ENCODE measurements at places on chromosomes 5 and 9.

DNA sequence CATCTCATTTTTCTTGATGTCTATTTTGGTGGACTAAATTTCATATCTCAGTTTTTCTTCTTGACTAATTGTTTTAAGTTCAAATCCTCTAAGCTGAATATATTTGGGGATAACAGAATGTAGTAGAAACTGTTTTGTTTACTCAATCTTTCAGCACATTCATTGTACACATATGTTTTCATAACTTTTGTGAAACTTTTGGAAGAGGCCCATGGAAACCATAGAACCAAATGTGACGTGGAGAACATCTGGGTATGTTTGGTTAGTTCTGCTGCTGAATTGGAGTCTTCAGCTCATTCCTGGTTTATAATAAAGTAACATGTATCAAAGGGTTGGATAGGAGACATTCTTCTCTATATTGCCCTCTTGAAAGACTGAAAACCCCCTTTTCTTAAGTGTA is 88.4 kb downstream of the CCDC171 start:
- DNase-seq = no peak

GRCh38 chr9:88722753-88723152 is 187.8 kb downstream of the NXNL2 start:
- DNase-seq = no peak

- no peak for DNase-seq
These were observed 1079.4 kb upstream of the COX7C start for GRCh38 chr5:85538362-85538761.

- no peak for DNase-seq
These were observed 29.3 kb upstream of the SELENOP start for GRCh38 chr5:42840842-42841567.

DNA sequence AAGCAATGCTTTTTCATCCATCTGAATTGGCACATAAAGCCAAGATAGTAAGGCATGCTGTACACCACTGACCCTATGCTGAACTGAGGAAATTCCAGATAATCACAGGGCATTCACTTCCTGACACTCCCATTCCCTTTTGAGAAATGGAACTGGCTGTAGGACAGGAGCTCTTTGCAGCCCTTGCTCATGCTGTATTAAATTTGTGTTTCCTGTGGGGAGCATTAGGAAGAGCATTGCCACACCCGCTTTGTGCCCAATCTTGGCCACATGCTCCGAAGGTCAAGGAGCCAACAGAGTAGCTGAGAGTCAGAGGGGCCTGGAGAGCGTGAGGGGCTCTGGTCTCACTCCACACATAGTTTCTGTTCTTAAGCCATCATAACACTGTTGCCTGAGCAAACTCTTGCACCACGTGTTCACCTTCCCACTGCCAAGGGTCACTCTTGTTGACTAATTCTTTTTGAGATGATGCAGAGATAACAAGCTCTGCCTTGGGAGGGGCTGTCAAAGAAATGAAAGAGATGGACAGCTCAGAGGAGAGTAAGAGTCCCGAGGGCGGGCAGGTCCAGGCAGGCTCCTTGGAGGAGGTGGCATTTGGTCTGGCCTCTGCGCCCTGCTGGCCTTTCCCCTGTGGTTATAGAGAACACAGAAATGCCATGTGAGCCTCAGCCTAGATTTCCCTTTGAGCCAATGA is 31.7 kb upstream of the ARAP3 start:
- no peak for DNase-seq

- DNase-seq = no peak
These were observed 1.4 kb upstream of the JAK2 start for GRCh38 chr9:4983601-4984165.

DNA sequence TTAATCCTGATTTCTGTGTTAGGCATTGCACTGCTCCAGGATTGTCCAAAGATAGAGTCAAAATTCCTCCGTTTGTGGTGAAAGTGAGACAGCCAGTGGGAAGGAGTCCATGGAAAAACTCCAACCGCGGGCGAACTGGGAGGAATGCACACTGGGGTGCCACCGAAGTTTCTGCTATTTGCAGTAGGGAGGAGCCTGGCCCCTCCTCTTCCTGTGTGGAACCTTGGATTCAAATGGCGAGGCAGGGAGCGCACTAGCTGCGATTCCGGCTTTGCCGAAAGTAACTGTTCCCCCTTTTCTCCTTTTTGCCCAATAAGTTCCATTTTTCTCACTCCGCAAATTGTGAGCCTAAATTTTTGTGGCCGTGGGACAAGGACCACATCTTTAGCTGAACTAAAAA is 9.3 kb downstream of the BAAT start:
- no peak for DNase-seq

DNA sequence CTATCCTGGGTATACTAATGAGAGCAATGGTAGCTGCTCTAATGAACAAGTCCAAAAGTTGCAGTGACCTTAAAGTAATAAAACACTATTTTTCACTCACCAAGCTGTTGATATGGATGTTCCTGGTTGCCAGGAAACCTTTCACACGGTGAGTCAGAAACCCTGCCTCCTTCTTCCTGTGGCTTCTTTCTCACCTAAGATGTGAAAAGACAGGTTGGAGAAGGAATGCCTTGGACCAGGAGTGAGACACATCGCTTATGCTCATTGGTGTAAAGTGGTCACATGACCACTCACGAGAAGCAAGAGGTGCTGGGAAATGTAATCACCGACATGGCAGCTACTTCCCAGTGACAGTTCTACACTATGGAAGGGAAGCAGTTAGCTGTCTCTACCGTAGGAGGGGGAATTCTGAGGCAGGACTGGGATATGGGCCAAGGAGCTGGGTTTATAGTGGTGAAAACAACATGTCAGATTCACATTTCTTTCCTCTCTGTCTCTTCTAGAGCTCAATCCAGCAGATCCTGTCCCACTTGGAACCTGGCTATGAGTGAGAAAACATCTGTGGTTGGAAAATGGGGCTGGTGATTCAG is 320.4 kb upstream of the KLF4 start:
- DNase-seq = no peak

DNA sequence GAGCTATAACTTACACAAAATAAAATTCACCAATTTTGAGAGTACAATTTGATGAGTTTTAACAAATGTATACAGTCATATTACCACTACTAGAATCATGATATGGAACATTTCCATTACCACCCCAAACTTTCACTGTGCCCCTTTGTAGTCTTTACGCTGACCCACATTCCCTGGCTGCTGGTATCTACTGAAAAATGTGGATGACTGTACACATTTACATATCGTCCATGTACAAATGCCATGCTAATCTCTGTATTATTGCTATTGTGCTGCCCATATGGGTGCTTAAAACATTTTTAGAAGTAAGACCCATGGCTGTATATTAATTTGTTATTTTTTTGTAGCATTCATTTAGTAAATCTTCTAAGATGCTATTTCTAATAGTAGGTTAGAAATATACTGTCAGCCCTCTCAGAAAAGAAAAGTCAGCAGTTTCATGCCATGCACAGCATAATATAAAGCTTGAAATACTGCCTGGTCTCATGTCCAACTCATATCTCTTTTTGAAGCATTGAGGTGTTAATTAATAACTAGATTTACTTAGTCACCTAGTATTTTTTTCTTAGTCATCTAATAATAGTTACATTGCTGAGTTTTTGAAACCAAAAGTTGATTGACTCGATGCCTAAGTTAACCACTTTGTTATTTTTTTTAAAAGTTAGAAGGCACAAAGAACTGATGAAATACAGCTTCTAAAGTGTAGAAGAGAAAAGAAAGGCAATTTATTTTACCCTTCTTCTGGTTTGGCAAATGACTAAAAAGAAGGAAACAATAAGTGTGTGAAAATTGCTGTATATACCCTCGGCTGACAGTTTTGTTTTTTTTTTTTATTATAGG is 188.3 kb upstream of the MEF2C start:
- no peak for DNase-seq

GRCh38 chr9:131465401-131465800 is 37.3 kb upstream of the POMT1 start:
- no peak for DNase-seq

DNA sequence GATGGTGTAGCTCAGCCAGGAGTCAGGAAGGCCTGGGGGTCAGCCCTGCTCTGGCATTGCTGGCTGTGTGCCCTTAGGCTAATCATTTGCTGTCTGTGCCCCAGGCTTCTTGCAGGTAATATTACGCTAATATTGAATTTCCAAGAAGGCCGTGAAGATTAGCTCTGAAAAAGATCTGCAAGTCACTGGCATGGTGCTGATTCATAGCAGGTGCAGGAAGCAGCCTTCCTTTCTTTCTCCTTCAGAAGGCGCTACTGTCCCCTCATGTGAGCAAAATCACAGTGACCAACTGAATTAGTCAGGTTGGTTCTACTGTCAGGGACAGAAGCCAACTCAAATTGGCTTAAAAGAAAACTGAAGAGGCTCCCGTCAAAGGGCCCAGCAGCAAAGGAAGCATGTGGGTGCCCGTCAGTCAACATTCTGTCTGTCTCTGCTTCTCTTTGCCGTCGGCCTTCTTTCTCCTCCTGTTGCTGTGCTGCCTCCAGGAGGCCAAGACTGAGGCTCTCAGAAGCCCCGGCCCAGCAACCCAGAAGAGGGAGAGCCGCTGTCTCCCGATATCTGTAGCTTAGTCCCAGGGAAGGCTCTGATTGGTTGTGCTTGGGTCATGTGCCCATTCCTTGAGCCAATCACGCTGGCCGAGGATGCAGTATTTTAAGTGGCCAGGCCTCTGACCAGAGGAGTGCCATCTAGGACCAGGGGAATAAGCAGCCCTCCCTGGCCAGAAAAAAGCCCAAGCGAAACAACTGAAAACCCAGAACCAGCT is 67.8 kb upstream of the NEURL1B start:
- no peak for DNase-seq

- no peak for DNase-seq
These were observed 500.9 kb downstream of the DIRAS2 start for GRCh38 chr9:90141723-90142122.

- DNase-seq = no peak
These were observed 3.2 kb downstream of the TAS2R1 start for GRCh38 chr5:9626955-9627354.

GRCh38 chr5:91361055-91361701 is 21.9 kb downstream of the ARRDC3 start:
- DNase-seq = no peak

GRCh38 chr5:75363726-75364495 is 26.9 kb downstream of the HMGCR start:
- DNase-seq = no peak

DNA sequence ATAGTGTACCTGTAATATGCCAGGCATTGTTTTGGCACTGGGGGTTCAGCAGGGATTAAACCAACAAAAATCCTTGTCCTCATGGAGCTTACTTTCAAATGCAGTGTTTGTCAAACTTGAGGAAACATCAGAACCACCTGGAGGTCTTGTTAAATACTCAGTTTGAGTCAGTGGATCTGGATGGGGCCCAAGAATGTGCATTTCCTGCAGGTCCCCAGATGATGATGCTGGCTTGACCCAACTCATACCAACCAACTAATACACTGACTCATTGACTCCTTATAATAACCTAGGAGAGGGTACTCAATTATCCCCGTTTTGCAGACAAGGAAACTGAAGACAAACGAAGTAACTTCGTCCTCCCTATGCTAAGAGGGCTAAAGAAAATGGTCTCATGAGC is 11.3 kb downstream of the WWC1 start:
- no peak for DNase-seq

DNA sequence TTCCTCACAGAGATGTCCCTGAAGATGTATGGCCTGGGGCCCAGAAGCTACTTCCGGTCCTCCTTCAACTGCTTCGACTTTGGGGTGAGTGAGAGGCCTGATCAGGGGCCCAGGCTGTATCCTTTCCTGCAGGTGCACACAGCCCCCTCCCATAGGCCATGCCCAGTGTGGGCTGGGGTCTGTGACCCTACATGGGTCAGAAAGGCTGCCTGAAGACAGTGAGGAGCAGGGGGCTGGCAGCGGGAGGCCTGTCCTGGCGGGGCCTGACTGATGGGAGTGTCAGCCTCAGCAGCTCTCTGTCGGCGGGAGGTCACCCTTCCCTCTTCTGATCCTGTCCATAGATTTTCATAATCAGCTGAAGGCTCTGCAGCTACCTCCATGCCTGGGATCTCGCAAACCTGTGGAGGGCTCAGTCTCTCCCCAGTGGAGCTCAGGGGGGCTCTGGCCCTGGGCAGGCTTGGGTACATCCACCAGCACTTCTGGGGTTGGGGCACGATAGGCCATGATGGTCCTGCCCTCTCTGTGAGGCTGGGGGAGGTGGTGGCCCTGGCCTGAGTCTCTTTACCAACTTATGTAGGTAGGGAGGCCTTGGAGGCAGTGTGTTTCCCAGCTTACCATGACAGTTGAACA is 98.5 kb downstream of the CACNA1B start:
- no peak for DNase-seq

DNA sequence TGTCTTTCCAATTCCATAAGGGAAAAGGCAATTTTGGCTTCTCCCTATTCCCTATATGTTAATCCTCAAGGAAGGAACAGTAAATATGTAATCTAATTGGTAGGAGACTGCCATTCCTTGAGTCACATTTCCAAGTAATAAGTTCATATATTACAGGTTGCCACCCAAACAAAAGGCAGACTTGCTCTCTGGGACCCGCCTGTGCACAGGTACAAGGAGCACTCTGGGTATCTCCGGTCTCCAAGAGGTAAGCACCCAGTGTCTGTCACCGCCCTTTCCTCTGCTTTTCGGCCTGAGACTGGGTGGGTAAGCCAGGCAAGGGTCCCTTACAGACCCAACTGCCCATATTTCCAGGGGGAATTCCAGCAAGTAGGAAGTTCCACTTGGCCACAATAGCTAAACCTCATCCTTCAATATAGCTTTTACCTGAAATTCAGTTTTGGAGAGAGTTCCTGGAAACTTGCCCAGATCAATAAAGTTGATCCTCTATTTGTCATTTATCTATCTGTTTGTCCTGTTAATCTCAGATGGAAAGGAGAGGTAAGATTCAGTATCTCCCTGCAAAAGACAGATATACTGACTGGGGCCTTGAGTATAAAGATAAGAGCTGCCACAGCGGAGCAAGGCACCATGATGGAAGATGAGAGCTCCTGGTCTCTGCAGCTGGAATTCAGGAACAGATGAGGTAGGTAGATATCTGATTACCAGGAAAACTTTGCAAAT is 81.8 kb downstream of the SUSD1 start:
- no peak for DNase-seq

DNA sequence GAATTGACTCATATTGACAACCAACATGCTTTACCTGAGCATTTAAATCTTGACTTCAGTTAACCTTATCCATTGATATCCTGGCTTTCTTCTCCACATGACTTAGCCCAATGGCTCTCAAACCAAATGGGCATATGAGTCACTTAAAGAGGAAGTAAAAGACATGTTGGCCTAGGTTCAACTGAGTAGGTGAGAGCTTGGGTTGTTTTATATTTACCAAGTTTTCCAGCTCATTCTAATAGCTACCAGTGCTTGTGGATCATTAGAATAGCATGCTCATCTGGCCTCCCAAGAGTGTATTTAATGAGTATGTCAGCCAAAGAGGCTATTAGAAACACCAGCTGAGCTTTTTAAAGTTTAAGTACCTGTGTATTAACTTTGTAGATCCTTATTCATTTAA is 1049.0 kb downstream of the PTPRD start:
- no peak for DNase-seq
